ENCODE measurements at places on chromosomes 5 and 9. TPM values are rescaled to one million over a fixed set of nuclear protein-coding genes. Genes with fewer than 3 reads are reported as not detected.
A peak's percentile ranks its signal among the peaks of the same experiment; 100 is the strongest.

DNA sequence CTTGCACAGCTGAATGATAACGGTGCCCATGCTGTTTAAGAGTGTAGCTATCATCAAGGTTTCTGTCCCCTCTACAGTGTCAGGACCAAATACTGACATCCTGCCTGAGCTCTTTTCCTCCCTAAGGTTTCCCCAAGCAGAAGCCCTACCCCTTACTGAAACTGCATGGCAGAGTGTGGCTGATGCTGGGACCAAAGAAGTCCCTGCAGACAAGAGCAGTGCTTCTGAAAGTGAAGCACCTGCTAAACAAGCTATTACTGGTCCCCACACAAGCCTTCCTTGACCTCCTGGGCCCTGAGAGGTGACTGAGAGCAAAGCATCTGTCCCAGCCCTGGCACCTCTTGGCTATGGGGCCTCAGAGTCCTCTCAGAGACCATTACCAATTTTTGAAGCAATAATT is 56.1 kb downstream of the CFAP90 start:
- no peak for DNase-seq

GRCh38 chr5:96946381-96946780 is 10.5 kb downstream of the LNPEP start:
- DNase-seq, result no peak

- peak; percentile 20 for DNase-seq
These were observed 317.2 kb downstream of the DEPDC1B start for GRCh38 chr5:60382716-60383115.

DNA sequence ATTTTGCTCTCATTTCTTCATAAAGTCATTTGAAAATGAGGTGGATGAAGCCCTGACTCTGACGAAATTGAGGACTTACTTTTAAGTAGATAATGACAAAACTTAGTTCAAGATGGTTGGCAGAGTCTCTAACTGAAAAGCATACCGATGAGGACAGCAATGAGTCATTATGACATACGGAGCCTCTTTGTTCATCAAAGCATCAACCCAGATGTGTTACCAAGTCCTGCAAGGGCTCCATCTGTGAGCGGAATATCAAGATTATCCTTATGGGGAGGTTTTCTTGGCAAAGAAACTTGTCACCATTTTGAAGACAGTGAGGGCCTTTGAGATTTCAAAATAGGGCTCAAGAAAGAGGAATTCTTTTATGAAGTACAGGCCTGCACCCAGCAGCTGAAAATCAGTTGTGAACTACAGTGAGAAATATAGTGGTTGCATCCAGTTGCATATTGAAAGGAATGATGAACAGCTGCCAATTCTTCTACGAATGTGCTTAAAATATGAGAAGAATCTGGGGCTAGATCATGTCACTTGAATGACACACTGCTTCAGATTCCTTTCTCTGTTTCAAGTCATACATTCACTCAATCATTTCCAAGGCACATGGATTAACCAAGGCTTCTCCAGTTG is 86.6 kb upstream of the SLC24A2 start:
- DNase-seq, result no peak

- no peak for DNase-seq
These were observed 22.8 kb downstream of the CCDC69 start for GRCh38 chr5:151200913-151201595.

DNA sequence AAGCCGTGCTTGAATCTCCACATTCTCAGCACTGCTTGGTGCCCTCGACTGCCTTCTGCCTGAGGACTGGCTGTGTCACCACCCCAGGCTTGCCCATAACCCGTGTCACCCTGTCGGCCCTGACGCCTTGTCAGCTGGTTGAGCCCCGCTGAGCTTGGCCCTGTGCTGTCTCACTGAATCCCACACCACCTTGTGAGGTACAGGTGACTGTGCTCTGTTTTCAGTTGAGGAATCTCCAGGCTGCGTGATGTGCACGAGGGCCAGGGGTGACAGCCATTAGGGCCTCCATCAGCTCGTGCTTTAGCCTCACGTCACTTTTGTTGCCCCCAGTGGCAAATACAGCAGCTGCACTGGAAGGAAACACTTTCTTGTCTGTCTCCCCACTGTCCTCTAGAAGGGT is 90.7 kb downstream of the CACNA1B start:
- no peak for DNase-seq

- DNase-seq, result peak; percentile 20
These were observed 308.8 kb upstream of the NREP start for GRCh38 chr5:112065781-112066180.

GRCh38 chr9:92650296-92650695 is 19.6 kb downstream of the IPPK start:
- DNase-seq, result no peak

DNA sequence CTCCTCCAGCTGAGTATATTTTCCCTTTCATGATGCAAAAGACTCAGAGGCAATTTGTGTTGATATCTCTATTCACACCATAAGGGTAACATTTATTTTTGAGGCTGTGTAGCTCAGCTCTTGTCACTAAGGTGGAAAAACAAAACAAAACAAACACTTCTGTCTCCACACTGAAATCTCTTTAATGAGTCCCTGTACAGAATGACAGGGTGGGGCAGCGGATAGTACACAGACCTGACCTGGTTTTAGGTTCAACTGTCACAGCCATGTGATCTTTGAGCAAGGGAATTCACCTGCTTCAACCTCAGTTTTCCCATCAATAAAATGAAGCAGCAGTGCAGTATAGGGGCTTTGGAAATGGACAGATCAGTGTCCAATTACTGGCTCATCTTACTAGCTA is 29.3 kb downstream of the TLR4 start:
- DNase-seq, result no peak

- DNase-seq, result no peak
These were observed 4.5 kb upstream of the HSDL2 start for GRCh38 chr9:112375361-112375760.

- no peak for DNase-seq
These were observed 54.1 kb downstream of the GDA start for GRCh38 chr9:72203205-72203803.

DNA sequence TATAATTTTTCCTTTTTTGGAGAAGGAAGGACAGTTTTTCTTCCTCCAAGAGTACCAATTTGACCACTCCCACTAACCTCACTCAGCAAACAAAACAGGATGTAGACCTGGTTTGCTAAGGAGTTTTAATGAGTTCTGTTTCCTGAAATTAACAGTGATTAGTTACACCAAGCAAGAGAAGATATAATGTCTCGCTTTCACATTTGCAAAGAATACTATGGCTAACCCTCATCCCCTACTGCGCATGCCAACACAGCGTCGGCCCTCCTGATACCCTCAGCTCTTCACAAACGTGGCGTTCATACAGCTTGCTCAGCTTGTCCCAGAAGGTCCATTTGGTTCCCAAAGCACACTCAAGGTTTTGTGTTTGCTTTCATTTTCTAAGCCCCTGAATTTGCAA is 41.9 kb upstream of the IPPK start:
- no peak for DNase-seq

DNA sequence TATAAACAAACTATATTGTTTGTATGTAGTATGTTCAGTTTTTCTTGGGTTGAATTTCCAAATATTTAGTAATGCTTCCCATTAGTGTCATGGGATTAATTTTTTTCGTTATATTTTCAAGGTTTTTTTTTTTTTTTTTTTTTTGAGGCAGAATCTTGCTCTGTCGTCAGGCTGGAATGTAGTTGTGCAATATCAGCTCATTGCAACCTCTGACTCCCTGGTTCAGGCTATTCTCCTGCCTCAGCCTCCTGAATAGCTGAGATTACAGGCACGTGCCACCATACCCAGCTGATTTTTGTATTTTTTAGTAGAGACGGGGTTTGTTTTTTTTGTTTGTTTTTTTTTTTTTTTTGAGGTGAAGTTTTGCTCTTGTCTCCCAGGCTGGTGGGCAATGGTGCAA is 10.6 kb downstream of the DDX46 start:
- DNase-seq, result no peak

The DIPK1B gene
- polyA plus RNA-seq, result 18.2 TPM

The ECSCR gene
- polyA plus RNA-seq, result 29.8 TPM

The ATP10B gene
- 0.35 TPM for polyA plus RNA-seq

The BHMT2 gene
- 3.0 TPM for polyA plus RNA-seq

The GNPDA1 gene
- polyA plus RNA-seq, result 18.8 TPM

The FOXD4L6 gene
- polyA plus RNA-seq, result not detected

The RANBP17 gene
- 8.0 TPM for polyA plus RNA-seq

The ZMAT2 gene
- 73.2 TPM for polyA plus RNA-seq

The FRRS1L gene
- 1.4 TPM for polyA plus RNA-seq

The WDR5 gene
- 45.9 TPM for polyA plus RNA-seq

Measured in forelimb muscle (tissue), 1 donor.